ENCODE measurements at places on chromosomes 5 and 9. TPM values are rescaled to one million over a fixed set of nuclear protein-coding genes. Genes with fewer than 3 reads are reported as not detected.

SV2C gene
- total RNA-seq = 2.9 TPM

C9 gene
- under 0.01 TPM for total RNA-seq

MYMK gene
- total RNA-seq = not detected

FOXD4L4 gene
- 0.41 TPM for total RNA-seq

DMRT2 gene
- total RNA-seq = not detected

ANKRD20A1 gene
- total RNA-seq = 6.5 TPM

CAVIN4 gene
- 14.7 TPM for total RNA-seq

IFNA13 gene
- not detected for total RNA-seq

TNFSF8 gene
- total RNA-seq = under 0.01 TPM

TLR4 gene
- total RNA-seq = 4.9 TPM

GFI1B gene
- 0.41 TPM for total RNA-seq

PCDHGB1 gene
- total RNA-seq = 6.1 TPM

RBM27 gene
- 42.0 TPM for total RNA-seq

PCAT7 gene
- not detected for total RNA-seq

STKLD1 gene
- 1.2 TPM for total RNA-seq

GLRA1 gene
- under 0.01 TPM for total RNA-seq

SHISAL2B gene
- total RNA-seq = not detected

SERF1A gene
- total RNA-seq = 26.1 TPM

TMEM232 gene
- total RNA-seq = 25.7 TPM

FBXL7 gene
- 1.2 TPM for total RNA-seq

IFT74 gene
- 17.5 TPM for total RNA-seq

RGS3 gene
- total RNA-seq = 11.4 TPM

SLC36A3 gene
- not detected for total RNA-seq

FRMD3 gene
- total RNA-seq = 43.6 TPM

FGF18 gene
- total RNA-seq = 0.82 TPM
